ENCODE measurements at places on chromosomes 13 and 19. TPM values are rescaled to one million over a fixed set of nuclear protein-coding genes. Genes with fewer than 3 reads are reported as not detected.

GRCh38 chr19:5955636-5955935 is 22.4 kb downstream of the RANBP3 start:
- no peak for DNase-seq

- no peak for DNase-seq
These were observed 40.5 kb upstream of the SLC15A1 start for GRCh38 chr13:98792785-98793495.

GRCh38 chr13:19910336-19911072 is 47.1 kb upstream of the ZMYM5 start:
- no peak for DNase-seq

GRCh38 chr13:38147050-38147449 is 202.6 kb upstream of the UFM1 start:
- no peak for DNase-seq

Gene MPND
- total RNA-seq, result 15.6 TPM

Gene FGF22
- not detected for total RNA-seq

Gene ZC3H4
- 103 TPM for total RNA-seq

Gene NKPD1
- 0.24 TPM for total RNA-seq

Gene KLK3
- not detected for total RNA-seq

Gene RFPL4A
- total RNA-seq, result not detected

Gene ZMYM5
- total RNA-seq, result 11.0 TPM

Gene COL4A2
- not detected for total RNA-seq
